Stimulated activated naive CD8-positive, alpha-beta T cell treated with anti-CD3 and anti-CD28 coated beads, Interleukin-15, Interleukin-2, amounts not matched to agents 100 U/mL and 50 U/mL, for 24 hours (primary cell): ENCODE measurements at places on chromosomes 3 and 15.

DNA sequence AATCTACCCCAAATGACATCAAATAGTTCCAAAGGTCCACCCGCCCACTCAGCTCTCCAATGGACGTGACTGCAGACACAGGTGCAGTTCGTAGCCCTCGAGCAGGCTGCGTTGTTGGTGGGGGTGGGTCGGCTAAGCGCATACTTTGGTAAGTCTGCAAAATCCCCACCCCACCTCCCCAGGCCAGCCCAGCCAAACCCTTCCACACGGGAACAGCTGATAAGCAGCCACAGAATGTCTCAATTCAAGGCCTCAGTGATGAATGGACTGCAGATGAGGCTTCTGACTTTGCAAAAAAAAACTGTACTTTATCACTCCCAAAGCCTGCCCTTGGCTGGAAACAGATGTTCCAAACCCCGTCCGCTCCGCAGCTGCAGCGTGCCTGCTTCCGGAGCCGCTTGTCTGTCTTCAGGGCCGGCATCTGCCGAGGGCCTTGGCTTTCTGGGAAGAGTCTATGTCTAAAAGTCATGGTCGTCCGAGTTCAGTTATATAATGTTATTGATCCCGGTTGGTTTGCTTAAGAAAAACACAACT, 38.2 kb downstream of the PCSK6 start:
- peak; percentile 52 for DNase-seq

GRCh38 chr15:75023872-75024636, 664 bp downstream of the PPCDC start:
- no peak for DNase-seq

DNA sequence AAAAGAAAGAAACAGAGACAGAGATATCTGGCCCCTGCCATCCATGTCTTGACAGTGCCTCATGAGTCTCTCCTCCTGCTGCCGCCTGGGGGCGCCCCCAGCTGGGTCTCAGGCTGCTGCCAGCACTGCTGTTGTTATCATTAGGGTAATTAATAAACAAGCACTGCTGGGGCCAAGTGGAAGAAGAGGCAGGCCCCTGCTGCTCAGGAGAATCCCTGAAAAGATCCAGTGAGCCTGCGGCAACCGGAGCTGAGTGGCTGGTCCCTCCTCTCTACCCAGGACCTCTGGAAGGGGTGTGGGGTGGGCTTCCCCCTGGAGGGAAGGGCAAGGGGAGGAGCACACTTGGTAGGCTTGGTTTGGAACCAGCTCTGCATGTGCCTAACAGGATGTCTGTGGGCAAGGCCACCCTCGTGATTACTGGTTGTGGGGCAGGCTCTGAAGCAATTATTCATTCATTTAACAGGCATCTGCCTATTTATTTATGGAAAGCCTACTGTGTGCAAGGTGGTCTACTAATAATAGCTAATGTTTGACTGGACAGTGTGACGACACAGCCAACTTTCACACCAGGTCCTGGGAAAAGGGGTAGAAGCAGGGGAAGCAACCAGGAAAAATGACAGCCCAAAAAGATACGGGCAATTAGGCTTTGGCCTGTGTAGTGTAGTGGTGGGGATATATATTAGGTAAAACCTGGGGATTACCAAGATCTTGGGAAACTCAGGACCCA, 1.2 kb upstream of the TYRO3 start:
- peak; percentile 75 for DNase-seq

GRCh38 chr3:19711160-19711782, 222.7 kb downstream of the EFHB start:
- no peak for DNase-seq

DNA sequence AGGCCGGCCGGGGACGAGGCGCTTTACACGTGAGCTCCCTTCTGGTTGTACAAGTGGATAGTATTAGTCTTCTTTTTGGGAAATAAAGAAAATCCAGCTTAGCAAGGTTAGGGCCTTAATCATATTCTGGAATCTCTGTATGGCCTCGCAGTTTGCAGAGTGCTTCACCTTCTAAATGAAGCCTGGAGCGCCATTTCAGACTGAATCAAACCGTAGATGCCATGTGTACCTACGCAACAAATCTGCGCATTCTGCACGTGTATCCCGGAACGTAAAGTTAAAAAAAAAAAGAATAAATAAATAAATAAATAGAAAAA, 322 bp upstream of the P3H2 start:
- DNase-seq: no peak

DNA sequence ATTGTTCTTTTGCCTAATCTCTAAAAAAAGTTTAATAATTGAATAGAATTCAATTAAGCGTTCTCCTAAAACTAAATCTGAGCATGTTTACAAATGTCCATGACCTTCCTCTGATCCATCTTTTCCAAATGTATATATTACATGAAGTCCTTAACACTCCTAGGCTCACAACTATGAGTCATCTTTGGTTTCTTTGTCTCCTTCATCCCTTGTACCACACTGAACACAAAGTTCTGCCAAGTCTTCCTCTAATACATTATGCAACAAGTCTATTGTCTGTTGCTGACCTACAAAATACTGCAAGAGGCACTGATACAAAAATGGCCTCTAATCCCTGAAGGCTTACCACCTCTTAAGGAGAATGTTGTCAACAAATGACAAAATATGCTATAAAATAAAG, 550.2 kb downstream of the PYDC2 start:
- DNase-seq: no peak

DNA sequence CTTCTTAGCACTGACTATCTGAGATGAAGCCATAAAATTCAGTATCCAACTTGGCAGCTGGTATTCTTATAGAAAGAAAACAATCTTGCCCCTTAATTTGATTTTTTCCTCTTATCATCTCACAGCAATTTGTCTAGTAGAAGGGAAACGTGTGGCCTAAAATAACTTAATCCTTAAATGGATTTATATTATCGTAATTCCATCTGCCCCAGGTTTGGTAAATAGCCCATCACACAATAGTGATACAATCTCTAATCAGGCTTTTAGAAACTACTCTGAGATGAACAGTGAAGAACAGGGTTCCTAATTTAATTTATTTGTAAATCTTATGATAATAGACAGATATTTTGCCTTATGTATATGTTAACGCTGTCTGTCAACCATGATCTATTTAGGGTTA, 24.8 kb downstream of the PEX5L start:
- DNase-seq: no peak

GRCh38 chr3:175651716-175652115, 792.6 kb downstream of the NAALADL2 start:
- DNase-seq: no peak

DNA sequence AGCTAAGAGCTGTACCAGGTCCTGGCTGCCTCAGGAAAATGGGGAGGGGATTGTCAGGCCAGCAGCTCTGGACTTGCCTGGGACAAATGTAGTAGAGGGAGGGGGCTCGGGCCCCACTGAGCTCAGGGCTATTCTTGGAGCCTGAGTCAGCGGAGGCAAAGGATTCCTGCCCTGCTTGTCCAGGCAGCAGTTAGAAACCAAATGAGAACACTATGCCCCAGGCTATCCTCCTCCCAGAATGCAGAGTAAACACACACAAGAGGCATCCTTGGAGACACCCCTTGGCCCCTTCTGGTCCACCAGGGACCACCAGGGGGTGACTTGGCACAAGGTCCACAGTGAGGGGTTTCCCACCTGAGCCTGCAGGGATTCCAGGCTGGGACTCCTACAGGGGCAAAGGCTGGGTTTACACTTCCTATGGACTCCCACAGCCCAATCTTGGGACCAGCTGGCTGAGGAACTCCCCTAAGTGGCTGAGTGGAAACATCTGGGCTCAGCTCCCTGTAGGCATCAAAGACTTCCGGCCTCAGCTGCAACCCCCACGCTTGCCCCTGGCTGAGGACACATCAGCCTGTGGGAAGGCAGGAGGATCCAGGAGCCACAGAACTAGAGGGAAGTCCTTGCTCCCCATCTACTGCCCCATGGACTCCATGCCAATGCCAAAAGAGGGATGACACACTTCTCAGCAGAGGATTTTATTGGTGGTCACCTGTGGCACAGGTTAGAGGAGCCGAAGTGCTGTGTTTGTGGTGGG, 3.4 kb upstream of the COL7A1 start:
- no peak for DNase-seq
